Left cardiac atrium (tissue), 4 donors: ENCODE measurements at places on chromosomes 3 and 15. TPM values are rescaled to one million over a fixed set of nuclear protein-coding genes. Genes with fewer than 3 reads are reported as not detected.

TRIM42 gene
- not detected for total RNA-seq

TIGIT gene
- not detected for total RNA-seq

GRCh38 chr15:83289160-83289559 is 4.7 kb upstream of the BNC1 start:
- DNase-seq = no peak

DNA sequence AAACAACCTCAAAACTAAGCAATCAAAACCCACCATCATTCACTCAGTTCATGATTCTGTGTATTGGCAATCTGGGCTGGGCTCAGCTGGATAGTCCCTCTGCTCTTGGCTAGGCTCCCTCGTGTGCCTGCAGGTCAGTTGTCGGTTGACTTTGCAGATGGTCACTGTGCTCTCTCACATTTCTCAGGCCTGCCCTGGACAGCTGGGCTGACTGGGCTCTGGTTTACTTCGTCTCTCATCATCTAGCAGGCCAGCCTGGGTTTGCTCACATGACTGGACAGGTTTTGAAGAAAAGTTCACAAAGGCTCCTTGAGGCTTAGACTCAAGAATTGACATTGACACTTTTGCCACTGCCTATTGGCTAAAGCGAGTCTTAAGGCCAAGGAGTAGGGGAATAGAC is 105.0 kb upstream of the CTNNB1 start:
- no peak for DNase-seq

DNA sequence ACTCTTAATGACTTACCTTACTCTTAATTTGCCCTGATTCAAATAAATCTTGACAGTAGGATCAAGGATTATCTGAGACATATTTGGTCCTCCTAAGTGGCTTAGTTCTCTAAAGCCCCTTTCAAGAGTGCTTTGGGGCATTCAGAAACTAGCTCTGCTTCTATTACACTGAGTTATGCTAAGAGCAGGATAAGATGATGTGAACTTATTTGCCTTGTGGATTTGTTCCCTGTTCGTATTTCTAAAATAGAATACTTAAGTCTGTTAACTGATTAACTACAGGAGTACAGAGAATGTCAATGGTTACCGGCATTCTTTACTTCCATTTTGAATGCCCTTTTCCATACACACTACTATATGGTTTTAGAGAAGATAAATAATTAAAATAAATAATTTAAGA is 14.8 kb upstream of the FRMD4B start:
- DNase-seq = no peak

HRG gene
- not detected for total RNA-seq

DNA sequence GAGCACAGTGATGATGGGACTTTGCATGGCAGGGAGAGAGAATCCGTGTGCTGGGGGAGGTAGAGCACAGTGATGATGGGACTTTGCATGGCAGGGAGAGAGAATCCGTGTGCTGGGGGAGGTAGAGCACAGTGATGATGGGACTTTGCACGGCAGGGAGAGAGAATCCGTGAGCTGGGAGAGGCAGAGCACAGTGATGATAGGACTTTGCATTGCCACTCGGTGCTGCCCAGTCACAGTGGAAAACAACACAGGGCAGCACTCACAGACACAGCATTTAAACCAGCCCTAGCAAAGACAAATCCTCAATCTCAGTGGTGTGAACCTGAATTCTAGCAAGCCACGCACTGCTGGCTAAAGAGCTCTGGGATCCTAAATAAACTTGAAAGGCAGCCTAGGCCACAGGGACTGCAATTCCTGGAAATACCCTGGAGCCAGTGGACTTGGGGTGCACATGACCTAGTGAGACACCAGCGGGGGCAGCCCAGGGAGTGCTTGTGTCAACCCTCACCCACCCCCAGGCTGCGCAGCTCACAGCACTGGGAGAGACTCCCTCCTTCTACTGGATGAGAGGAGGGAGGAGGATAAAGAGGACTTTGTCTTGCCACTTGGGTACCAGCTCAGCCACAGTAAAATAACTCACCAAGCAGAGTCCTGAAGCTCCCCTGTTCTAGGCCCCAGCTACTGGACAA is 23.4 kb upstream of the TNK2 start:
- DNase-seq = no peak

TXNRD3 gene
- 4.0 TPM for total RNA-seq

- DNase-seq = no peak
These were observed 21.7 kb downstream of the ATG3 start for GRCh38 chr3:112539825-112540650.

- DNase-seq = no peak
These were observed 44.4 kb downstream of the PCOLCE2 start for GRCh38 chr3:142844339-142844977.

DNA sequence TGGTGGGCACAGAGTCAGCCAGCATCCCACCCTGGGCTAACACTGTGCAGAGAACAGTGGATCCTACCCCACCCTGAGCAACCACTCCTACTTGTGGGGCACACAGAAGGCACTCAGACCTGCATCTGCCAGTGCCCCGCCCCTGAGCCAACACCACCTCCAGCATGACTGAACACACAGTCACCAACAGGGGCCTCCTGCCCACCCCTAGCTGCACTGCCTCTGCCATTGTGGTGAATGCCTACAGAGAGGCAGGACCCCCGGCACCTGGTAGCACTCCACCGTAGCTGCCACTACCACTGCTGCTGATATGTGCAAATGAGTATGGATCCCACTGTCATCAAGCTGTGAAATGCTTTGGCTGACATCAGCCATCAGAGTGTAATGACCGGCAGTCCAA is 123.1 kb downstream of the ADAMTSL3 start:
- no peak for DNase-seq

GRCh38 chr15:22903427-22903826 is 65.0 kb downstream of the NIPA2 start:
- DNase-seq = no peak

DNA sequence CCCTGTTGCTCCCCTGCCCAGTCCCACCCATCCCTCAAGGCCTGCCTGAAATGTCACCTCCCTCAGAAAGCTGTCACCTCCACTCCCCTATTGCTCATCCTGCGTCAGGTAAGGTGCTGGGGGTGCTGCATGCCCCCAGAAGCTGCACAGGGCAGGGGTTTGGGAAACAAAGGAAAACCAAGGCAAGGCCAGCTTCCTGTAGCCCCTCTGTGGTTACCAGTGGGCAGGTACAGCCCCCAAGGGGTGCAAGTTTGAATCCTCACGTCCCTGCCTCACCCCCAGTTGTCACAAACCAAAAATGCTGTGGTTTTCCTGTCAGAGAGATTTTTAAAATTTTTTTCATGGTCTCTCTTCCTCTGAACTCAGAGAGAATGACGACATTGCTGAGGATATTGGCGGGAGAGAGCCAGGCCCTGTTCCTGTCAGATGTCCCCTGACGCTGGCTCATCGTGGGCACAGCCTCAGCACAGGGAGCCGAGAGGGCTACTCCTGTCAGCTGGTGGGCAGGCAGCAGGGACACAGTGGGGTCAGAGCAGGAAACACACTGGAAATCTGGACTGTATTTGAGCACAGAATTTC is 27.0 kb downstream of the PSTPIP1 start:
- peak; percentile 25 for DNase-seq

GXYLT2 gene
- total RNA-seq = 26.3 TPM
